Glutamatergic neuron (in vitro differentiated cells): ENCODE measurements at places on chromosomes 5 and 9. TPM values are rescaled to one million over a fixed set of nuclear protein-coding genes. Genes with fewer than 3 reads are reported as not detected.
A peak's percentile ranks its signal among the peaks of the same experiment; 100 is the strongest.

HINT1 gene
- 180 TPM for total RNA-seq

SV2C gene
- 17.8 TPM for total RNA-seq

GRCh38 chr5:74316064-74316603, 324.4 kb downstream of the ENC1 start:
- H3K4me1 ChIP-seq: peaks cover 34% of the 10 kb centered on the region
- H3K27ac ChIP-seq: peak overlapping the region; percentile 44
- H3K36me3 ChIP-seq: peaks cover 7% of the 10 kb centered on the region
- no peak overlapping the region for H3K4me3 ChIP-seq
- no peak for DNase-seq

DNA sequence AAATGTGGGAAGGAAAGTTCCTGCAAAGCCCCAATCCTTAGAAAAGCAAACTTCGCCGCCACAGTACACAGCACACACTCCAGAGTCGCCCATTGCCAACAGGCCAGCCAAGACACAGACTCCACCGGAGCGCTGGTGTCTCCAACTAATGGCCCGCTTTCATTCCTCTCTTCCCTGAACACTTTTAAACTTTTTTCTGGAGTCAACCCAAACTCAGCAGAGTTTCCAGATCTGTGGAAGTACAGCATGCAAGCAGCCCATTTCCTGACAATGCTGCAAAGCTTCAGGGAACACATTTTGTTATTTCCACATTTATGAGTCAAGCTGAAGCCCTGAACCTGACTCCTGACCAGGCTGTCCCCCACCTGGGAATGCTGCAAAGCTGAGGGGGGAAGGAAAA, 351.9 kb downstream of the NFIB start:
- DNase-seq: no peak
- no peaks in the 10 kb centered on the region for H3K4me1 ChIP-seq
- no peaks in the 10 kb centered on the region for H3K36me3 ChIP-seq
- no peaks in the 10 kb centered on the region for H3K27me3 ChIP-seq
- H3K27ac ChIP-seq: no peak overlapping the region

DNA sequence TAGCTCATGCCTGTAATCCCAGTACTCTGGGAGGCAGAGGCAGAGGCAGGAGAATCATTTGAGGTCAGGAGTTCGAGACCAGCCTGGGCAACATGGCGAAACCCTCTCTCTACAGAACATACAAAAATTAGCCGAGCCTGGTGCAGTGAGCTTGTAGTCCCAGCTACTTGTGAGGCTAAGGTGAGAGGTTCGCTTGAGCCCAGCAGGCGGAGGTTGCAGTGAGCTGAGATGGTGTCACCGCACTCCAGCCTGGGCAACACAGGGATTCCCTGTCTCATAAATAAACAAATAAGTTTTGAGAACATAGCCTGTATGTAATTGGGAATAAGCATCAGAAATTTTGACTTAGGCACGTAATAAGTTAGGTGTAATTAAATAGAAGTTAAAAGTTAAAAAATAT, 971.7 kb upstream of the COX7C start:
- no peaks in the 10 kb centered on the region for H3K27me3 ChIP-seq
- no peak for DNase-seq
- H3K27ac ChIP-seq: no peak overlapping the region
- H3K36me3 ChIP-seq: no peaks in the 10 kb centered on the region
- no peak overlapping the region for H3K4me3 ChIP-seq

GRCh38 chr5:98570661-98571191, 202.7 kb upstream of the RGMB start:
- peak; percentile 53 for DNase-seq
- H3K36me3 ChIP-seq: no peaks in the 10 kb centered on the region
- H3K4me1 ChIP-seq: peaks cover 14% of the 10 kb centered on the region
- peaks cover 6% of the 10 kb centered on the region for H3K27me3 ChIP-seq
- peak overlapping the region; percentile 41 for H3K4me3 ChIP-seq
